ENCODE measurements at places on chromosomes 1 and 21.

DNA sequence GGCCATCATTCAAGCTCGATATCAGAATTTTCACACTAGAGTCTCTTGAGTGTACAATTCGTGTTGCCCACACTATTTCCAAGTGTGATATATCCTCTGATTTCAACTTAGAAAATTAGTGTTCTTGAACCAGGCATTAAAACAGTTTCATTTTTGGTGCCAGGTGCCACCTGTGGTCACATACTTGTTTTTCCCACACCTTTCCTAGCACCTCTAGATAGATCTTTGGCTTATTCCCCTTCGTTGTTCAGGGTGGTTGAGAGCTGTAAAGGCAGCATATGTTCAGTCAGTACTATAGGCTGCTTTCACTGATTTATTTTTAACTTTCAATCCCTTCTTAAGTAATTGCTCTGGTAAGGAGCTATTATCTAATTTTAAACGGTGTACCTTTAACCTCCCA is 131.1 kb downstream of the NEK7 start:
- no peak for DNase-seq

DNA sequence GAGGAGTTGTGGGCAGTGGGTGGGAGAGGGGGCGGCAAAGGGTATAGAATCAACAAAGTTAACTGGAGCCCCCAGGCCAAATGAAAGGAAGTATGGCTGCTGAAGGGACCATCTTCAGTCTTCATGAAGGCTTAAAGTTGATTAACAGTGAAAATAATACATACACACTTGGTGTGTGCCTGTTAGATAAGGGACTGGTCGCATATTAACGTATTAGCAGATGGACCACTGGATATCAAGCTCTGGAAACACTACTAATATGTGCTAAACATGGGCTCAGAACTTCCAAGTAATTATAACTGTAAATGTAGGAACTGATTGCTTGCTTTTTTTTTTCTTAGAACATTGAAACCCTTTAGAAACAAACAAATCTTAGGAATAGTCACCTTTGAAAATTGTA is 224.7 kb upstream of the KIAA0040 start:
- no peak for DNase-seq

DNA sequence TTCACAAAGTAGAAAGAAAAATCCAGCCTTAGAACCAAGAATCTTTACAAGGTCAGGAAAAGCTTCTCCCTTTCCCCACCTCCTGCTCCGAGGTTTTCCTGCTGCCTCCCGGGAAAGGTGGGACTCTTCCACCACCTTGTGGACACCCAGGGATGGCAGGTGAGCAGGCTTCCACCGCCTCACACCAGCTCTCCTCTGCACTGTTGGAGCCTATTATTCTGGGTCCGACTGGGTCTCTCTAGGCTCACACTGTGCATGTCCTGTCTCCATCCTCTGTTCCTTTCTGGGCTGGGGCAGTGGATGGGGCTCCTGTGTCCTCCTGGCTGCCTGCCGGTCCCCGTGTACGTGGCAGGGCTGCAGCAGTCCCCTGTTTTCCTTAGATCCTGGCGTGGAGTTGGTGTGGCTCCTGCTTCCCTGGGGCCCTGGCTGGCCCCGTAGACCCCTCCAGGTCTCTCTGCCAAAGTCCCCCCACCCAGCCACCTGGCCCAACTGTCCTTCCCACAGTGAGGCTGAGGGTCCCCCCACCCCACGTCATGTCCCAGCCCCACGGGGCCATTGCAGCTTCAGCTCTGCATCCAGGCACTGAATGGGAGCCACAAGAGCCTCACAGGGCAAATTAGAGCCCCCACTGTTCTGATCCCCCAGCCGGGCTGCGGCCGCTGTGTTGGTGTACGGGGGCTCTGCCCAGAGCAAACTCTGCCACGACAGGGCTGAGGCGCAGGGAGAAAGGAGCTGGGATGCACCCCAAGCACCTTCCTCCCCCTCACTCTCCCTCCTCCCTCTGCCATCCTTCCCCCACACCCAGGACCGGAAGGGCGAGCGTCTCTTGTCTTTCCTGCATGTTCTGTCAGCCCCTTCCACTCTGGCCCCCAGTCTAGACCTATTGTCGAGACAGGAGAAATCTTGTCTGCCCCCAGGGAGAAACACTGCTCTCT is 3.3 kb upstream of the SLC45A1 start:
- DNase-seq, result peak; percentile 44

- no peak for DNase-seq
Observed at GRCh38 chr1:225480825-225481434, 53.1 kb upstream of the LBR start.

DNA sequence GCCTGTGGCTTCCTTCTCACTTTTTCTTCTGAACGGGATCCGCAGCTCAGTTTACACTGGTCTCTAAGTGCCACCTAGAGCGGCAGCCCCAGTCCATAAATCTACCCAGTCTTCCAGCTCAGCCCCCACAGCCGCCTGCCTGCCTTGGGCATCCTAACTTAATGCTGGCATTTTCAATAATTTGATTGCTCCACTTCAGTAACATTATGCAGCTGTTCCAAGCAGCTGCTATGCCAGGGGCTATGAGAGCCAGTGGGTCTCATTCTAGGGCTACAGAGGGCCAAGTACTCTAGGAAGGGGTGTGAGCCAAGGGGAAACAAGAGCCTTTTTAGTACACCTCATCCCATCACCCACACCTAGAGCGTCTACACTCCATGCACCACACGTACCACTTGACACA is 48.4 kb upstream of the COA6 start:
- no peak for DNase-seq

GRCh38 chr1:180428782-180429695 is 73.3 kb downstream of the ACBD6 start:
- DNase-seq, result no peak

- no peak for DNase-seq
Observed at GRCh38 chr1:21334214-21335087, 44.2 kb upstream of the ECE1 start.

DNA sequence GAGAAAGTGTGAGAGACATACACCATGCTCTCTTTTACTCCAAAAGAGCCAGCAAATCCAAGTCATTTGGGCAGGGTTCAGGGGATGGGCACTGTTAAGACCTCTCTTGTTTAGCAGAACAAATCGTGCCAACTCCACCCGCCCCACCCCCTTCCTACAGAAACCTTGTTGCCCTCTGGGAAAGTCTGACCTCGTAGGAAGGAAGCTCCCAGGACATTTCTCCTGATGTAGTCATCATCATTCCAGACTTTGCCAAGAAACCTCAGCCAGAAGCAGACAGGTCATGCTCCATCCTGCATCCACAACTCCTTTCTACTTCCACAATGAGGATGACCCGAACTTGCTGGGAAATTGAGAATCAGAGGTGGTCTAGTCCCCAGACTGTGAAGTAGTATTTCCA is 57.7 kb downstream of the UBE2T start:
- DNase-seq, result no peak

- DNase-seq, result no peak
Observed at GRCh38 chr1:79441238-79441637, 434.7 kb upstream of the ADGRL4 start.

Data from smooth muscle cell of the brain vasculature (primary cell).